Stimulated activated CD4-positive, alpha-beta T cell treated with anti-CD3 and anti-CD28 coated beads, Interleukin-2, amount 100 ng/mL, for 4 hours (primary cell): ENCODE measurements at places on chromosomes 3 and 15.

- no peak for DNase-seq
Measured at GRCh38 chr3:169676925-169677537, 13.5 kb upstream of the MECOM start.

GRCh38 chr3:13547591-13548371 is 1.1 kb upstream of the FBLN2 start:
- no peak for DNase-seq

DNA sequence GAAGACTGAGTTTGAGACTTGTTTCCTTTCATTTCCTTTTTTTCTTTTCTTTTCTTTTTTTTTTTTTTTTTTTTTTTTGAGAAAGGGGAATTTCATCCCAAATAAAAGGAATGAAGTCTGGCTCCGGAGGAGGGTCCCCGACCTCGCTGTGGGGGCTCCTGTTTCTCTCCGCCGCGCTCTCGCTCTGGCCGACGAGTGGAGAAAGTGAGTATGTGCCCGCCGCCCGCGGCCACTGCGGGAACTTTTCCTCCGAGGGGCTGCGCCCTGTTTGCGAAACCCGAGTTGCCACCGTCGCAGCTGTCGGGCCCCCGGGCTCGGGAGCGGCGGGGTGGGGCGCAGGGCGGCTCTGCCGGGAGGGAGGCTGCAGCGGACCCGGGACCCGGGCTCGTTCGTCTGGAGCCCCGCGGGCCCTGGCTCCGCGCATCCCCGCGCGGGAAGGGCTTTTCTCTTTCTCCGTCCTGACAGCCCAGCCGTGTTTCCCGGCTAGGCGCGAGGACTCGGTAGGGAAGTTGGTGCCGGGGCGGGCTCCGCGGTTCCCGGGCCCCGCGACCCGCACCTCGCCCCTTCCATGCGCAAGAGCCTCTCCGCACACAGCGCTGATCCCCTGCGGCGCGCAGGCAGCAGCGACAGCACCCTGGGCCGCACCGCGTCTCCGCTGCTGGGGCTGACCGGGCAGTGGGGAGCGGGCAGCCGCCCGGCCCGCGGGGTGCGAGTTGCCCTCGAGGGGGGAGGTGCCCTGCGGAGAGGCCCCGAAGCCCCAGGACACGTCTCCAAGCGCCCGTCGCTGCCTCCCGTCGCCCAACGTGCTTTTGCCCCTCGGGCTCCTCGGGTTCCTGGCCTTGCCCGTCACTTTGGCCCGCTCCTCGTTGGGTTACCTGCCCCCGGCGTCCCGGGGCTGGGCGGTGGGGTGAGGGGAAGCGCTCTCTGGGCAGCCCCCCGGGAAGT is 1.4 kb downstream of the IGF1R start:
- DNase-seq: peak; percentile 39

- DNase-seq: no peak
Measured at GRCh38 chr3:147554332-147554731, 145.2 kb downstream of the ZIC1 start.

GRCh38 chr3:173584093-173584837 is 186.7 kb downstream of the NLGN1 start:
- DNase-seq: no peak

DNA sequence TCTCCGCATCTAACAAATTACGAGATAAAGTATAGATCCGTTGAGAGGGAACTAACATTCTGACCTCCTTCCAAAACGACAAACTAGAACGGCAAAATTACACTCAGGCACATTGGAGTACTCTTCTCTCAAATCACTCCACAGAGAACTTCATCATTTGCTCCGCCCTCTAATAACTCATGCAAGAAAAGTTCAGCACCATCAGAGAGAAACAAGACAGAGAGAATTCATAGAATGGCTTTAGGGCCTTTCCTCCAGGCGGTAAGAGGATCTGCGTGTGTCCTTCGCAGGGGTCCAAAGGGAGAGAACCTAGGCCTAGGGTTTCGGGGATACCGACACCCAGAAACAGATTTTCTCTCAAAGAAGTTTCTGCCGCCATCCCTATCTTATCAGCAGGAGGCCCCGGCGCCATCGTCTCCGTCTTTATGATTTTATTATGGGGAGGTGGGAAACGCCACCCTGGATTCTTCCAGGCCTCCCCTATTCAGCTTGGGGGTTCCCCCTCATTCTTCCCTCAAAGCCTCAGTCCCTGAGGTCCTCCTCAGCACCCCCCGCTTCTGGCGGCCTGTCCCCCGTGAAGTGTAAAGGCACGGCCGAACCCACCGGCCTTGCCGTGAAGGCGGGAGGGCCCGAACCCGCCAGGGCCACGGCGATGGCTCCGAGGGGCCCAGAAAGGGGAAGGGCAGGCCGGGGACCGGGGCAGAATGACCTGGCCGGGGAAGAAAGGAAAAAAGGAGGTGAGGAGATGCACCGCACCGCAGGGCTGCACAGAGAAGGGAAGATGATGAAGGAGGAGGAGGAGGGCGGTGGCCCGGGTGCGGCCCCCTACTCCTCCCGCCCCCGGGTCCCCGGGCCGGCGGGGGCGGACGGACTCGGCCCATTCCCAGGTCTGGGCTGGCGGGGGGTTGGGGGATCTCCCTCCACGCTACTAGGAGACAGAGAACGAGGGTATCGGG is 768 bp downstream of the UBXN7 start:
- DNase-seq: no peak

DNA sequence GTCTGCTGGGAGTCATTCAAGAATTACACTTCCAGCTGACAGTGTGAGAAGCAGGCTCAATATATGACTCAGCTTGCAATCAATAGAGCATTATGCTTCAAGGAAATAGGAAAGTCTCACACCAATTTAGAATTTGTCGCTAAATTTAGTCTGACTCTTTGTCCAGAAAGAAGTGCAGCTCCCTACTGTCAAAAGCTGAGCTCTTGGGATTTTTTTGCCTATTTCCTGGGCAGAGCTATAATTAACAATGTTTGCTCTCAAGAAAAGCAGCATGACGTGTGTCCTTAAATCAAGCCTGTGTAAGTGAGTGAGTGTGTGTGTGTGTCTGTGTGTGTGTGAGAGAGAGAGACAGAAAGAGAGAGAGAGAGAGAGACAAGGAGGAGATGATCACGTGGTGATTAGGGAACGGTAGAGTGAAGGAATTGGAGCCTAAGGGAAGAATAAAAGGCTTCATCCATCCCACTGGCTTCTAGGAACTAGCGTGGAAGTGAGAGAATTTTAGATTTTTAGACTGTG is 16.4 kb upstream of the SLC35G2 start:
- DNase-seq: no peak
